ENCODE measurements at places on chromosomes 7 and 10.

DNA sequence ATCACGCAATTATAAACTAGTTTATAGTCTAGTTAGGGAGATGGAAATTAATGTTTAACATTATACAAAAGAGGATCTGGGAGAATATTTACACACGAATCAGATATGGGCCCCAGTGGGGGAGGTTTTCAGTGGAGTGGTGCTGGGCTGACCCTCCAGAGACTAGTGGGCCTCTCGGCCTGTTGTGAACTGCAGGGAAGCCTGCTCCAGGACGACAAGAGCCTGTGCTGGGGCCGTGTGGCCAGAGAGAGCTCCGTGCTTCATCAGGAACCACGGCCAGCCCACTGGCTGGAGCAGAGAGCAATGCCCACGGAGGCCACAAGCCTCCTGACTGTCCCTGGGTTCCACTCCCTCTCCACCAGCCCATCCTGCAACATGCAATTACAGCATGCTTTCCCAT, 11.3 kb upstream of the ESYT2 start:
- no peak for DNase-seq

GRCh38 chr7:97305589-97305988, 188.1 kb downstream of the SDHAF3 start:
- no peak for DNase-seq

DNA sequence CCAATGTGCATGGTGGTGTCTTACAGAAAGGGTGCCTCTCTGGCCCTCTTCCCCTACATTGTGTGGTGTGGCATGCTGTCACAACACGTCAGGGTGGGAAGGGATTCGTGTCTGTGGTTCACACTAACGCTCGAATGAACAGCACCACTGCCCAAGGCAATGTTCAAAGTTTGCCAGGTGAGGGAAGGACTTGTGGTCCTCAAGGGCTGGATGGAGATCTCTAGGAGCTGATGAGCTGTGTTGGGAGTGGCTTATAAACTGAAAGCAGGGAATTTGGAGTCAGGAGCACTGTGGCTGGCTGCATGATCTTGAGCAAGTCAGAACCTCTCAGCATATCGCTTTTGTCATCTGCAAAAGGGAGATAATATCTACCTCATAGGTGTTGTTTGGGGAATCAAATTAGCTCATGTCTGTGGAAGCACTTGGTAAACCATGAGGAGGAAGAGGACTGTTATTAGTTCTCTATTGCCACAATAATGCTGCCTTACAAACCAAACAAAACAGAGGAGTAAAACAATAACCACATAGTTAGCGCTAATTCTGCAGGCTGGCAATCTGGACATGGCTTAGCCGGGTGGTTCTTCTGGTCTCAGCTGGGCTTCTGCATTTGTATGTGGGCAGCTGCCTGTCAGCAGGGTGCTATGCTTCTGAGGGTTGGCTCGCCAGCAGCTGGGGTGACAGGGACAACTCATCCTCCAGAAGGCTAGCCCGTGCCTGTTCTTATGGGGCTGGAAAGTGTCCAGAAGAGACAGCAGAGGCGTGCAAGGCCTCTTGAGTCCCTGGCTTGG, 22.9 kb upstream of the C10orf105 start:
- no peak for DNase-seq

- DNase-seq = no peak
Observed at GRCh38 chr7:134362587-134363483, 46.1 kb upstream of the SLC35B4 start.

DNA sequence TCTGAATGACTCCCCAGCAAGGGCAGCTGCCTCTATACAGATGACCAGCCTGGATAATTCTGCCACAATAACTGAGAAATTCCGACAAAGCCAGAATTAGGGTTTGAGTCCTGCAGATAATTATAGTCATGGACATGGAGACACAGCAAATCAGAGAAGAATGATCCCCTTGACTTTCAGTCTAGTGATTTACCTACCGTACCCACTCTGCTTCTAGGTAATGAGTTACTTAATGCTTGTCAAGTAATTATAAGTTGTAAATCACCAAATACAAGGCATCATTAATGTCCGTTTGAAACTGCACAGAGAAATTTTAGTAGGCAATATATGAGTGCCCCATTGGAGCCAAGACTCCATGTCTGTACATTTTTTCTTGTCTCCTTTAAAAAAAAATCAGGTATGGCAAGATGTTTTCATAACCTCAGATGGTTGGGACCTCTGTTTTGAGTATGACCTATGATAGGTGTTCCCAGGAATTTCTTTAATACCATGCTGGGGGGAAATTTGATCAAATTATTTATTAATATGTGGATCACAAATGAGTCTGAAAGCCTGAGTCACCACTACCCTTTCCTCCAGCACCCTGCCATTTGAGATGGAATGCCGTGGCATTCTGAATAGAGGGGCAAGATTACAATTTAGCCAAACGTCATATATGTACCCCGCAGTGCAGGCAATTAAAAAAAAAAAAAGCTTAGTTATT, 5.5 kb upstream of the ARID5B start:
- no peak for DNase-seq

- no peak for DNase-seq
Observed at GRCh38 chr7:22173685-22174573, 183.0 kb downstream of the RAPGEF5 start.

- no peak for DNase-seq
Observed at GRCh38 chr10:8037941-8038894, 16.3 kb upstream of the GATA3 start.

- no peak for DNase-seq
Observed at GRCh38 chr10:118918116-118918515, 111.4 kb upstream of the NANOS1 start.

GRCh38 chr7:129750501-129750900, 139.0 kb downstream of the NRF1 start:
- DNase-seq = no peak

GRCh38 chr10:57849691-57850357, 417.9 kb downstream of the IPMK start:
- DNase-seq = no peak

DNA sequence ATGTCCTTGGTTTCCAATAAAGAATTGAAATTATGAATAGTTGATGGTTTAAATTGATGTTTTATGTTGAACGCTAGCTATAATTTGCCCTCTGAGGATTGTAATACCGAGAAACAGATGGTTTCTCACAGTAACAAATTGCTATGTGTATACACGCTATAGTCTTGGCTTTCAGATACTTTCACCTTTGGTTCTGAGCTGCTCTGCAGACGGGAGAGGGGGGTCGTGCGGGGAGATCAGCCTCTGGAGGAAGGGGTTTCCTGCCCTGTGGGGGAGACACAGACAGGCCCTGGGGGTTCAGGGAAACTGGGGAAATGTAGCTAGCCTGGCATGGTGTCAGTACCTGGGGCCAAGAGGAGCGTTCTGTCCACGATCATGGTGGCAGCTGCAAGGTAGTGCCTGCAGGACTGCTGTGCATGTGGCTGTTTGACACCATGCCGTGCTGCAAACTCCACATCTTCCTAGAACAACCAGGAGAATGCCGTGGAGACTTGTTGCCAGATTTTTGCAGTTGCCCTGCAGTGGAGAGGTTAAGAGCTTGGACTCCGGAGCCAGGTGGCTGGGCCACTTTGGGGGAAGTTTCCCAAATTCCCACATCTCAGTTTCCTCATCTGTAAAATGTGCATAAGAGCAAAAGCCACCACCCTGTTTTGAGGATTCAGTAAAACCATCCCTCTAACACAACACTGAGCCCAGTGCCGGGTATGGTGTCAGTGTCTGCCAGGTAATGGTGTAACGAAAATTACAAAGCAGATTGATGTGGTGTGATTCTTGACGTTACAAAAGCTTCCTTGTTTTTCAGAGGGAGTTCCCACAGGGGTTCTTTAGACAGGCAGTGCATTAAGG, 167.9 kb downstream of the CUX1 start:
- no peak for DNase-seq

DNA sequence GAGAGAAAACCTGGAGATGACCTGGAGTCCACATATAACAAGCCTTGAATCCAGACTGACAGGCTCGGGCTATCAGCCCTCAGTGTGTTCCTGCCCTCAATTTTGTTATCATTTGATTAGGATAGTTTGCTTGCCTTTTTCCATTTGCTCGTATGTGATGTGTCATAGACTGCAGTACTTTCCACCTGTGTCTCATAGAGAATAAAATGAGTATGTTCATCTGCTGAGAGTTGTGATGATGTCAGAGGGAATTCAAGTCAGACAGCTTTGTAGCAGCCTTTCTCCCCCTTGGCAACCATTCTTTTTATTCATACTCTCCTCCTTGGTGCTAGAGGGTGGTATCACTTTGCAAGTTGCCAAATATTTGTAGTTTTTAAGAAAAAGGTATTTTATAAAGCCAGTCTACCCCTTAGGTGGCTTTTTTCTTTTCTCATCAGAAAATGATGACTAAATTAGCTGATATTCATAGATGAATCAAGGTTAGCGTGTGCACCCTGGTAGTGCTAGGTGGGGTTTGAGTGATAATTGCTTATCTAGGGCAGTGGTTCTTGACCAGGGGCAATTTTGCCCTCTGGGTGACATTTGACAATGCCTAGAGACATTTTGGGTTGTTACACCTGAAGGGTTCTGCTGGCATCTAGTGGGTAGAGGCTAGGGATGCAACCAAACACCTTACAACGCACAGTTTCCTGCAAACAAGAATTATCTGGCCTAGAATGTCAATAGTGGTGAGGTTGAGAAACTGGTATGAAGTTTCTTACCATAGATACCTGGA, 5.4 kb downstream of the SGPL1 start:
- no peak for DNase-seq

DNA sequence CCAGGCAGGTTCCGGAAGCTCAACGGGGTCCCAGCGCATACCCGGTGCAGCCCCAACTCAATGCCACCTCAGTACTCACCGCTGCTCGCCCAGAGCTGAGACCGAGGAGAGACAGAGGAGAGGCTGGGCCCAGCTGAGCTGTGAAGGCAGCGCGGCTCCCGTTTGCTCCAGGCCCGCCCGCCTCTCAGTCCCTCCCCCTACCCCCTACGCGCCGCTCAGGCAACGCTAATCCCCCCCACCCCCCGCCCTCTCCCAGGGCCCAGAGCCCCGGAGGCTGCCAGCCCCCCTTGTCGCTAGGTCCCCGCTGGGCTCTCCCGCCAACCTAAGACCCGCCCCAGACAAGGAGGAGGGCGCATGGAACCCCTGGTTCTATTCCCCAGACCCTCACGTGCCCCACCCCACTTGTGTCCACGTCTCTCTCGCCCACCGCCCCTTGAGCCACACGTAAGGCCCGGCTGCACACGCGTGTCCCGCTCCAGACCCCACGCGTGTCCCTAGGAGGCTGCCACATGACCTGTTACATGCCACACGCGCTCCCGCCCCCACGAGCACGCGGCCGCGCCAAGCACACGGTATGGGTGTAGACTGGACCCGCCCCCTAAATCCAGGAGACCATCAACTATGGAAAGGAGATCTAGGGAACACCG, at the start of gene PSD:
Gene PSD, minus strand, starts transcription at position 164 of the 647 bp plus-strand sequence. CDS start 1,747 bp downstream, outside the sequence.
- no peak for DNase-seq

- DNase-seq = no peak
Observed at GRCh38 chr7:4817178-4817901, 41.9 kb downstream of the AP5Z1 start.

DNA sequence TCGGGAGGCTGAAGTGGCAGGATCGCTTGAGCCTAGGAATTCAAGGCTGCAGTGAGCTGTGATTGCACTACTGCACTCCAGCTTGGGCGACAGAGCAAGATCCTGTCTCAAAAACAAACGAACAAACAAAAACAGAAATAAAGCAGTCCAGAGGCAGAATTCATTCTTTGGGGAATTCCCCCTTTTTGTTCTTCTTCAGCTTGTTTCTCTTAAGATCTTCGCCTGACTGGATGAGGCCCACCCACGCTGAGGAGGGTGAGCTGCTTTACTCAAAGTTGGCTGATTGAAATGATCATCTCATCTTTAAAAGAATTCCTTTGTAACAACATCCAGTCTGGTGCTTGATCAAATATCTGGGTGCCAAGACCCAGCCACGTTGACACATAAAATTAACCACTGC, 10.7 kb downstream of the MRC1 start:
- DNase-seq = no peak

DNA sequence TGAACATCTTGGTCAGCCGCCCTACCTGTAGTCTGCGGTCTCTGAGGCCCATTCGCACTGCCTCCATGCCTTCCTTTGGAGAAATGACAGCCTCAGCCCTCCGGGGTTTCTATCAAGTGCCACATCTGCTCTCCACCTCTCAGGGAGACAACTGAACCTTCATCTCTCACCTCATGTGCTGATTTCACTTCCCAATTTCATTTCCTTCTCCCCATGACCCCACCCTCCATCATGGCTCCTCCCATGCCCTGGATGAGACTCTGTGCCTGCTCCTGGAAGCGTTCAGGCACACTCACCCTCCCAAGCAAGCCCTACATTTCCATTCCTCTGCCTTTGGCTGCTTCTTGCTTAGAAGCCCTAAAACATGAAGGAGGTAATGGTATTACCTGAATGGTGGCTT, 7.8 kb upstream of the SCD start:
- no peak for DNase-seq

DNA sequence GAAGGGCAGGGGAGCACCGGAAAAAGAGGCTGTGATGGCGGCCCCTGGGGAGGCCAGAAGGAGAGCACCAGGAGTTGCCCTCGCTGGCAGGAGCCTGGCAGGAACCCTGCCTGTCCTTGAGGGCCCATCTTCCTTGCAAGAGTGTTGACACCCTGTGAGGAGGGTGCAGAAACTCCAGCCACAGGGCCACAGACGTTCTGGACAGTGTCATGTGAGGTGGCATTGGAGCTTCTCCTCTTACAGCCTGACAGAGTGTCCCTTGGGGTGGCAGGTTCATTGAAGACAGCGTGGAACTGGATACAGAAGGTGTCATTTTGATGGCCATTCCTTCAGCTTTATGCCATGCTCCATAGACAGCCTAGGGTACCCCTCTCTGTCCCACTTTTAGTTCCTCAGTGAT, 54.2 kb downstream of the RBM20 start:
- DNase-seq = no peak

- DNase-seq = no peak
Observed at GRCh38 chr10:78547397-78547796, 513.7 kb downstream of the RPS24 start.

DNA sequence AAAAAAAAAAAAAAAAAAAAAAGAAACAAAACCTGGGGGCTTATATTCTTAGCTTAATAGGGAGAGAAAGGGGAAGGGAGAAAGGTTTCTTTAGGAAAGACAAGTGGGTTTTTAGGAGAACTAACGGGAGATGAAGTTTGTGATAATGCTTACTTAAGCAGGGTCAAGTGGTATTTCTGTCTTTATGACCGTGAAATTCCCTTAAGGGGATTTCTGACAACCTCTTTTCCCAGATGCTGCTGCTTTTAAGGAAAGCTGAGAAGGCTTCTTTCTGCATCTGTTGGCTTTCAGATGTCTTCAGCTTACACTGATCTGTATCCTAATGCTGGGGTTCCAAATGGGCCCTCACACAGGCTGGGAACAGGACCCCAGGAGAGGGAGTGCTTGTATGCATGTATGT, 42.6 kb downstream of the ADAMTS14 start:
- no peak for DNase-seq

All from GOT3 (cell line).